ENCODE measurements at places on chromosomes 6 and 20.

- no peak for DNase-seq
These were observed 6.1 kb upstream of the OSBPL2 start for GRCh38 chr20:62232194-62232593.

GRCh38 chr6:13834790-13835189 lies 20.4 kb upstream of the MCUR1 start:
- DNase-seq, result no peak

GRCh38 chr6:139030228-139030963 lies 1.9 kb downstream of the ABRACL start:
- no peak for DNase-seq

GRCh38 chr20:36658300-36658699 lies 12.3 kb upstream of the SLA2 start:
- no peak for DNase-seq

GRCh38 chr20:39067526-39068216 lies 105.5 kb downstream of the DHX35 start:
- peak; percentile 53 for DNase-seq

DNA sequence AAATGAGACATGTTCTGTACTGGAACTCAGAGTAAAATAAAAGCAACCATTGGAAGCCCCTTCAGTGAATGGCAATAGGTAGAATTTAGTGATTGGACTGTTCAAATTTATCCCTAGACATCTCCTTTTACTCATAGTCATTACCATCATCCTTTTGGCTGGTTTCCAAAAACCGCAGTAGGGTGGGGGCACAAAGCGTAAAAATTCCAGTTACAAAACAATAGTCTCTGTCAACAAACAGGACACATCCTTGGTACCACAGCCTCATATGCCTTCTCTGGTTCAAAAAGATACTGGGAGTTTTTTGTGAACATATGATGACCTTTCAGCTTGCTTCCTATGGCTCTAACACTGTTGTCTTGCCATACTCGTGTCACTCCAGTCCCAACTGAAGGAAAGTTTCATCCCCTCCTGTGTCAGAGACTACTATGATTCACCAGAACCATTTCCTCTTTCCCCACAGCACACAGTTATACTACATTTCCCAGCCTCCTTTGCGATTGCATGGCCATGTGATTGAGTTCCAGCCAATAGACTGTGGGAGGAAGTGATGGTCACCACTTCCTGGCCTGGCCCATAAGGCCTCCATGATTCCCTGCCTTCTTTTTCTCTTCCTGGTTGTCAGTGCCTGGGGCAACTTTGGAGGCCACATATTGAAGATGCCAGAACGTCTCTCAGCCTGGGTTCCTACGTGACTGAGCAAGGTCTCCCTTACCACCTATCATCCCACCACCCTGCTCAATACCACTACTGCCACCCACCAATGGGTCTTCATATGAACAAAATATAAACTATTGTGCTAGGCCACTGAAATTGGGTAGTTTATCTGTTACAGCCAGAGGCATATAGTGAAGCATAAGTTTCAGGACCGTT lies 162.4 kb downstream of the ID4 start:
- DNase-seq, result peak; percentile 38

Data from EH (cell line).